ENCODE measurements at places on chromosomes 5 and 9. TPM values are rescaled to one million over a fixed set of nuclear protein-coding genes. Genes with fewer than 3 reads are reported as not detected.

IRGM gene
- 1.2 TPM for total RNA-seq

CDH18 gene
- not detected for total RNA-seq

DNA sequence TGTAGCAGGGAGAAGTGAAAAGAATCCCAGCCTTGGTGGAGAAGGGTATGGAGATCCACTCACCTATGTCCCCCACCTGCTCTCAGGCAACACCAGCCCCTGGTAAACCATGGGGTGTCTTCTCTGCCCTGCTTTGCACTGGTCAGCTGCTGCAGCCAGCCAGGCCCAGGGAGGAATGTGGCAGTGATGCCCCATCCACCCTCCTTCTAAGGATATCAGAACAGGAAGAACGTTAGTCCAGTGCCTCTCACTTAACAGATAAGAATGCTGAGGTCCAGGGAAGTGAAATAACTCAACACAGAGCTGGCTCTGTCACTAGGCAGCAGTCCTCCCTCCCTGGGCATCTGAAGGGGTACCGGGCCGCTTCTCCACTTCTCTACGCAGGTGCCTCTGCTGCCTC lies 9.7 kb upstream of the PPIC start:
- no peak for DNase-seq

DNA sequence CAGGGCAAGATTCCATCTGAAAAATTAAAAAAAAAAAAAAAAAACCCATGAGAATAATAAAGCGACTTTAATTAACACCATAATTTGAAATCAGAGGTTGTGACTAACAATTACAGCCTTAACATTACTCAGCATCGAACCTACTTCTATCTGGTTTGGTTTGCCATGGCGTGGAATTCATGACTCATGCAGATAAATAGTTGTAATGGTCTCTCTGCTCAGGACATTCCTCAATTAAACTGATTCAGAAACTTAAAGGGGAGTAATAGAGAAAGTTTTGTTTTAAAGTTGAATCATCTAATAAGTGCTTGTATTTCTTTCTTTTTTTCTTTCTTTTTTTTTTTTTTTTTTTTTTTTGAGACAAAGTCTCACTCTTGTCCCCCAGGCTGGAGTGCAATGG lies 135.5 kb downstream of the SPATA31D1 start:
- no peak for DNase-seq

- no peak for DNase-seq
Observed at GRCh38 chr5:132458651-132459030, 31.9 kb downstream of the IRF1 start.

GRCh38 chr5:93403141-93403928 lies 177.7 kb downstream of the NR2F1-AS1 start:
- DNase-seq, result no peak
